ENCODE measurements at places on chromosomes 16 and 17.

DNA sequence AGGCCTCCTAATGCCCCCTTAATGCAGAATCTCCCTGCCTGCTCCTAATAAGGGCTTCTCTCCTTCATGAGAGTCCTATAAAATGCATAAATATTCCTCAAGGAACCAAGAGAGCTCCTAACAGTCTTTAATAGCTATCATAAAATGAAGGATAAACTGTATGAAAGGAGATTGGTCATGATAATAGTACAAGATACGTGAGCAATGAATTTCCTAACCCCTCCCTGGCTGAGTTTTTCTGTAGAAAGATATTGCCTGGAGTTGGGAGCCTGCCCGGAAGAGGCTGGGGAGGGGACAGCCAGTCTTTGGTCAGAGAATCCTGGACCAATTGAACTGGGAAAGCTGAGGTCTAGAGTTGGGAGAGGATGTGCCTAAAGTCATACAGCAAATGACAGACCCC is 321.9 kb upstream of the CDH5 start:
- no peak for DNase-seq

- no peak for DNase-seq
Observed at GRCh38 chr16:82990155-82990554, 363.4 kb downstream of the CDH13 start.

GRCh38 chr16:6027733-6028132 is 930.1 kb upstream of the EEF2KMT start:
- no peak for DNase-seq

DNA sequence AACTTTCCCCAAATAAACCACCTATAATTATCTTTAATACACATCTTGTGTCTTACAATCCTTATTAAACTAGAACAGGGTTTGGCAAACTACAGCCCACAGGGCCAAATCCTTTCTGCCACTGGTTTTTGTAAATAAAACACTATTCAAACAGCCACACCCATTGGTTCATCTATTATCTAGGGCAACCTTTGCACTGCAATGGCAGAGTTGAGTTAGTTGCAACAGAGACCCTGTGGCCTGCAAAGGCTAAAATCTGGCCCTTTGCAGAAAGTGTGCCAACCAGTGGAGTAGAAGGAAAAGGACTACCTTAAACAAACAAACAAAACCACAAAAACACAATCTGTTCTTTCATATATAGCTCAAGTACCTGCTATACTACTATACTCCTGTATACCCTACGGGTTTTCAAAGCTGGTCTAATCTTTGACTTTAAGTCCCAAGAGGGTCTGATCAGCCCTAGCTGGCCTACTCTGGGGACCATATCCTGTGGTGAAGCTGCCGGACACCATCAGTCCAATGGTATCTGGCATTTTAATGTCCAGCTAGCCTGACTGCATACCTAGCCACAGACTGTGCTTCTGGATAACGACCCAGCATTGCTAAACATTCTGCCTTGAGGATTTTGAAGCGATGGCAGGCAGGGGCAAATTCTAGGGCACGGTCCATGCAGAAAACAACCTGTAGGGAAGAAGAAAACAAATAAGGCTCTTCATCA is 23.3 kb downstream of the CNP start:
- DNase-seq, result no peak

DNA sequence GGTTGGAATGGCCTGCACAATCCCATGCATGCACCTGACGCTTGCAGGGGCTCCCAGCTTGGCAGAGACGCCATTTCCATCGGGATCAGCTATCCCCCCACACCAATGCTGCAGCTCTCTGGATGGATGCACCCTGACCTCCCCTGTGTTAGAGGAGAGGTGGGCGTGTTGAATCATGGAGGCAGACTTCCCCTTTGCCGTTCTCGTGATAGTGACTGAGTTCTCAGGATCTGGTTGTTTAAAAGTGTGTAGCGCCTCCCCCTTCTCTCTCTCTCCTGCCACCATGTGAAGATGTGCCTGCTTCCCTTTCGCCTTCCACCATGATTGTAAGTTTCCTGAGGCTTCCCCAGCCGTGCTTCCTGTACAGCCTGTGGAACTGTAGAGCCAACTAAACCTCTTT is 17.8 kb upstream of the KCNH6 start:
- no peak for DNase-seq

- no peak for DNase-seq
Observed at GRCh38 chr17:19876529-19877161, 8.9 kb upstream of the ULK2 start.

DNA sequence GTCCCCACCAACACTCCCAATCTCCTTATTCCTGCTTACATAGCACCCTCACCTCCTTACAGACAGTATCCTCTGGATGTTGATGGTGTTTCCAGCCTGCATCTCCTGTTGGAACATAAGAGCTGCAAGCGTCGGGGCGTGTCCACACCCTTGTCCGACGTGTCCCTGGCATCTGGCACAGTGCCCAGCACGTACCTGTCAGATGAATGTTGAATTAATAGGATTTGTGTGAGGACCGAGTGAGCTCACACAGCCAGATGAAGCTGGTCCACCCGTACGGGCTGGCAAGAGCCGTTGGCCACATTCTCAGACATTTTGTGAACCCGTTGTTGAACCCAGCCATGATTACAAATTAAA is 12.2 kb upstream of the CBX4 start:
- DNase-seq, result no peak

DNA sequence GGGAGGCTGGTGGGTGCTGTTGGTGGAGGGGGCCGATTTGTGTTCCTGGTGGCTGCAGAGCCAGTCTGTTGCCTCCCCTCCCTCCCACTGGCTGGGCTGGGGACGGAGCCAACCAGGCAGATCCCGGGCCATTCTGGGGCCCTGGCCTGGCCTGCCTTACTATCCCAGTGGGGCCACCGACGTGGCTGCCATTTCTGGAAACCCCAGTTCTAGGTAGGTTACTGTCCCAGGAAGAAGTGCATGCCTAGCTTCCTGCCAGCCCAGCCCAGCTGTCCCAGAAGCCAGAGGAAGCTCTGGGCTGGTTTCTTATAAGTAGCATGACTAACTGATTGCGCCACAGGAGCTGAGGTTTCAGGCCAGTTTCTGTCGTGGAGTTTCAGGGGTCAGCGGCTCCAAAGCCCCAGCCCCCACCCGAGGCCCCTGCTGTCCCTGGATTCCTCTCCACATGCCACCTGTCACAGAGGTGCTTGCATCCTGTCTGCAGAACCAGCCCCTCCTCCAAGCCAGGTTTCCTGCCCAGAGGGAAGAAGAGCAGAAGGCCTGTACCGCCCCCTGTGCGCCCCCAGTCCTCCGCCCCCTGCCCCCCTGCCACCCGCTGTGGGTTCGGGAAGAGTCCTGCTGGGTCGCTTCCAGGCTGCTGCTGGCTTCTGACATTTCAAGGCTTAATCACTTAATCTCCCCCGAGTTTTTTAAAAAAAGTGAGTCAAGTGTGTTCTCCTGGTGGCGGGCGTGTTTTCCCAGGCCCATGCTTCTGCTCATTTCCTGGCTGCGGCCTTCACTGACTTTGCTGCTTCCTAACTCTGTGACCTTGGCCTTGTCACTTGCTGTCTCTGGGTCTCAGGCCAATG is 13.2 kb downstream of the IL4R start:
- no peak for DNase-seq

- no peak for DNase-seq
Observed at GRCh38 chr16:15799851-15800495, 56.9 kb downstream of the MYH11 start.

GRCh38 chr17:47251421-47251940 is 2.1 kb upstream of the ITGB3 start:
- DNase-seq, result no peak

DNA sequence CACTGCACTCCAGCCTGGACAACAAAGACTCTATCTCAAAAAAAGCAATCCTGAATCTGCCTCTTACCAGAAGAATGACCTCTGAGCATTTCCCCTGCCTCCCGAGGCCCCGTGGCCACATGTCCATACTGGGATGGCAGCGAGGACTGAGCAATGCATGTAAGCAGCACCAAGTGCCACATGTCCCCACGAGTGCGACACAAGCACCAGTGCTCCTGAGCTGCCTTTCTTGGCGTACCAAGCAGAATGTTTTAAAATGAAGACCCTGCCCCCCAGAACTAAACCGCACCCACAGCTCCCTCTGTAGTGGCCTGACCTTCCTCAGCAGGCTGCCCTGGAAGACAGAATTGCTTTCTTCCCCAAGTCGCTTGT is 373.3 kb downstream of the SLC39A11 start:
- no peak for DNase-seq

GRCh38 chr16:80058214-80058613 is 457.7 kb upstream of the MAF start:
- DNase-seq, result no peak

- DNase-seq, result no peak
Observed at GRCh38 chr17:59547131-59547915, 18.1 kb upstream of the DHX40 start.

GRCh38 chr16:73092236-73092781 is 44.4 kb upstream of the ZFHX3 start:
- DNase-seq, result no peak

DNA sequence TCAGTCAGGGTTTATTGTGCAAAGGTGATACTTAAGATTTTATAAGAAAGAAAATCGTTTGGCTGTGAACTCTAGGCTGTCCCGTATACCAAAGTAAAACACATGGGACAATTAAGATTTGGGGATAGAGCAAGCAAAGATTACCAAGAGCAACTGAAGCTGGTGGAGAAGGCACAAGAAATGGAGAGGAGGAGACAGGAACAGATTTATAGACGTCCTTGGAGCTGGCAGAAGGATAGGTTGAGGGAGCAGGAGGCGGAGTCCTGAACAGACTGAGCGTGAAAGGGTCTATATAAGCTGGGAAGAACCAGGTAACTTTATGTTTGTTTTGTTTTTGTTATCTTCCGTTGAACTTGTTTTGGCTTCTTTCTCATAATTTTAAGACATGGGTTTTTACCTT is 3.8 kb downstream of the TNRC6C start:
- DNase-seq, result no peak

- no peak for DNase-seq
Observed at GRCh38 chr16:58259995-58260394, 34.8 kb downstream of the PRSS54 start.
